Breast epithelium (tissue), 4 donors: ENCODE measurements at places on chromosomes 1 and 21.

DNA sequence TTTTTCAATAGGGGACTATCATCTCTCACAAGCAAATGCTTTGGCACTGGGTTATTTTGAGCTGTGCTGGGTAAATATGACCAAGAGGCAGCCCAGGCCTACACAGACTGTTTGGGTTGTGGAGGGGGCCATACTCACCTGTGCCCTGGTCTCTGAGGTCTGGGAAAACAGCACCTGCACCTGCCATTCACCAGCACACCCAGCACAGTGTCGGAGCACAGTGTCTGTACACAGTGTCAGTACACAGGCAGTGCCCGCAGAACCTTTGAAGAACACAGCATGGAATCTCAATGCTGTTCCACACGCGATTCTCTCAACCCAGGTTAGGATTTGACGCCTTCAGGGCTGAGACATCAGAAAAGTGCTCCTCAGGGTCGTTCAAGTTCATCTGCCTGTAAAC, 35.0 kb upstream of the FAM89A start:
- no peaks in the 10 kb centered on the region for H3K4me1 ChIP-seq
- no peak for DNase-seq
- no peaks in the 10 kb centered on the region for H3K36me3 ChIP-seq
- no peak overlapping the region for H3K27ac ChIP-seq
- no peak overlapping the region for H3K4me3 ChIP-seq

DNA sequence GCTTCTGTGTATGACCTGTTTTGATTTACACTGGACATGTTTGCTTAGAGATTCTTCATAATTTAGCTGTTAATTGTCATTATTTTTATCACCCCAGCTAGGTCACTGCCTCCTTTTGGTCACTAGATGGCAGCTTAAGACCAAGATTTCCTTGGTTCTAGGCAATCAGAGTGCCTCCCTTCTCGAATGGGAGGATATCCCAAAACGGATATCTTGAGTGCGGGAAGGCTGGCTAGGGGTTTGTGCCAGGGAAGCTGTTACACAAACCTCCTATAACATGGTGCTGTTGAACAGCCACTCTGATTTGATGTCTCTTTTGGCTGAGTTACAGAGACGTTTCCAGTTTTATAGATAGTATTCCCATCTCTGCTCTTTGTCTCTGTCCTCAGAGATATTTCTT, 283.5 kb downstream of the S1PR1 start:
- no peaks in the 10 kb centered on the region for H3K4me1 ChIP-seq
- H3K36me3 ChIP-seq, result no peaks in the 10 kb centered on the region
- H3K27me3 ChIP-seq, result no peaks in the 10 kb centered on the region
- H3K4me3 ChIP-seq, result no peak overlapping the region

DNA sequence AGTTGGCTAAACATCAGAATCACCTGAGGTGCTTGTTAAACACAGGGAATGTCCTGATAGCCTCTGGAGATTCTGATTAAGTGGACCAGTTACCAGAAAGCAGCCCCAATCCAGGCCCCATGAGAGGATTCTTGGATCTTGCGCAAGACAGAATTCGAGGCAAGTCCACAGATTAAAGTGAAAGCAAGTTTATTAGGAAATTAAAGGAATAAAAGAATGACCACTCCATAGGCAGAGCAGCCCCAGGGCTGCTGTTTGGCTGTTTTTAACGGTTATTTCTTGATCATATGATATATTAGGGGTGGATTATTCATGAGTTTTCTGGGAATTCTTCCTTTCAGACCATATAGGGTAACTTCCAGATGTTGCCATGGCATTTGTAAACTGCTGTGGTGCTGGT, 176.2 kb downstream of the ROR1 start:
- peak; percentile 22 for DNase-seq
- peak overlapping the region; percentile 11 for H3K27ac ChIP-seq
- no peaks in the 10 kb centered on the region for H3K27me3 ChIP-seq
- no peaks in the 10 kb centered on the region for H3K36me3 ChIP-seq
- no peak overlapping the region for H3K4me3 ChIP-seq
- H3K4me1 ChIP-seq, result no peaks in the 10 kb centered on the region

GRCh38 chr1:246176126-246177024, 330.7 kb downstream of the SMYD3 start:
- H3K4me3 ChIP-seq, result no peak overlapping the region
- no peaks in the 10 kb centered on the region for H3K27me3 ChIP-seq
- DNase-seq, result no peak
- no peaks in the 10 kb centered on the region for H3K36me3 ChIP-seq
- no peak overlapping the region for H3K27ac ChIP-seq
- no peaks in the 10 kb centered on the region for H3K4me1 ChIP-seq
